ENCODE measurements at places on chromosomes 5 and 9.

DNA sequence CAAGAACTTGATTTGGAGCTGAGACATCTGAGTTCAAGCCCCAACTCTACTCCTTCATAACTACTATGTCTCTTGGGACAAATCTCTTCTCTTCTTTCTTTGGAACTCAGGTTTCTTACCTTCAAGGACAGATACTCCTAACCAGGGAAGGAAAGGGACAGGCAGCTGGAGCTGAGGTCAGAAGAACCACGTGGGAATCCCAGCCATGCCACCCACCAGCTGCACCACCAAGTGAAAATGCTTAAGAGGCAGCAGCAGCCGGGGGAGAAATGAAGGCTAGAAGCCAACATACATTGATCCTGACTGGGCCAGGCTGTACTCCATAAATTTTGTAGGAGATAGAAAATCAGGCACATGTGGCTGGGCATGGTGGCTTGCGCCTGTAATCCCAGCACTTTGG lies 9.6 kb upstream of the OR5C1 start:
- no peak for DNase-seq

- DNase-seq = no peak
Measured at GRCh38 chr9:113998114-113998513, 80.0 kb downstream of the AMBP start.

DNA sequence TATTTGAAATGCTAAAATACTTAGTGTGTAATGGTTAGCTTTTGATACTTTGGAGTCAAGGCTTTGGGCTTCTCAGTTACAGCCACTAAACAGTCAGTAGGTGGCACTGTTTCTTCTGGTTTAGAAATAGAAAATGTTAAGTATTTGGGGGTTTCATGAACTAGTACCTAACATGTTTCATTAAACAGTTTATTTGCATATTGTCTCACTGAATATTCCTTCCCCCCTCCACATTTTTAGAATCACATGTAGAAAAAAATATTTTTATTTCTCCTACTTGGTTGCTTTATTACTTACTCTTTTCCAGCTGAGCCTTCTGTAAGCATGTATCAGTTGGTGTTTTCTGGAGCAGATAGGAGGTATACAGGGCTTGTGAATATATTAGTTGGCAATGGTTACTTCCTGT lies 48.0 kb downstream of the IPO11 start:
- no peak for DNase-seq

DNA sequence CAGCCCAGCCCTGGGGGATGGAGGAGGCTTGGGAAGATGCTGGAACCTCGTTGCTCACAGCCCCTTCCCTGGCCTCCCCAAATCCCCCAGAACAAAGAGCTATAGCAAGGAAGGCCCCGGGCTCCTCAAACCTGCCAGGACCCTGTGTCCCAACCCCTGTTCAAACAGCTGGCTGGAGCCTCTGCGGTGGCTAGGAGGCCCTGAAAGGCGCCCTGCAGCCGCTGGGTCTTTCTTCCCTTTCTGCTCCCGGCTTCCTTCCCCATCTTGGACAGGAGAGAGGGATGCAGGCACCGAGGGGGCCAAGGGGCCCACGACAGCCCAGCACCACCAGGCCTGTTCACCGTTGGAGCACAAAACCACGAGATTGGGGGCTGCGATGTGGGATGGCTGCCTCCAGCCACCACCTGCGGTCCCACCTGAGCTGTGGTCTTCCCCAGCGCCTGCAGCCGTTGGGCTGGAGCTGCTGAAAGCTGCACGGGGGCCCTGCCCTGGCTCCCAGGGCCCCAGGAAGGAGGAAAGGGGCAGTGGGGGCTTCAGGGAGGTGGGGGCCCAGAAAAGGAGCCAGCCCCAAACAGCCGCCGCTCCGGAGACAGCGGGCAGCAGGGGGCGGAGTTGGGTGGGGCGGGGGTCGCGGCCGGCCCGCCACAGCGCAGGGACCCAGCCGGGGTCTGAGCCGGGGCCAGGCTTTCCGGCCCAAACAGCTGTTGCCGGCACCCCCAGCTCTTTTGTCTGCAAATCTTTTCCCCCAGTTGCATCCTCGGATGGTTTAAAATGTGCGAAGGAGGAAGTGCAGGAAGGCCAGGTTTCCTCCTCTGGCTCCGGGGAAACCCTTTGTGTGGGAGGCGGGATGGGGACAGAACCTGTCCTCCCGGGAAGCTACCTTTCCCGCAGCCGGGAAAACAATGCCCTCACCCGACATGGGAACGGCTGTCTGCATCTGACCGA lies 16.1 kb downstream of the NOTCH1 start:
- no peak for DNase-seq

DNA sequence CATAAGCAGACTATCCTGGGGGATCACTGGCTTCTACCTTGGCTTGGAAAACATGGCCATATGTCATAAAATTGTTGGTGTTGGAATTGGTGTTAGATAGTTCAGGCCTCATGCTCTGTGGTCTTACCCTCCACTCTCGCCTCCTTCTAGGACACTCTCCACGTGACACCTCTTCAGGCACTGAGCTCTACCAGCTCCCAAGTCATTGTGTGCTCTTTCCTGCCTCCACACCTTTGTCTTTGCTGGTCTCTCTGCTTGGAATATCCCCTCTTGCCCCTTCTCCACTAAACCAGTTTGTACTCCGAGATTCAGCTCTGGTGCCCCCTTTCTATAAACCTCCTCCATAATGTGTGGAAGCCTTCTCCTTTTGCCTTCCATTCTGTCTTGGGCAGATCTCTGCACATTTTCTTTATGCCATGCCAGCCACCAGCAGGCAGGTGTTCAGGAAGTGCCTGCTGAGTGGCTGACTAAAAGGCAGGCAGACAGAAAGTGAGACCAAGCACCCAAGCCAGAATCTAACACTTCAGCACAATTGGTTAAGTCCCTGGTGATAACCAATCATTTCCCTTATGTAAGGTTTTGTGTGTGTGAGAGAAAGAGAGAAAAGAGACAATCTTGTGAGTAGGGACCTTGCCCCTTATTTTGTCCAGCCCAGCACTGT lies 37.7 kb downstream of the SAR1B start:
- no peak for DNase-seq

DNA sequence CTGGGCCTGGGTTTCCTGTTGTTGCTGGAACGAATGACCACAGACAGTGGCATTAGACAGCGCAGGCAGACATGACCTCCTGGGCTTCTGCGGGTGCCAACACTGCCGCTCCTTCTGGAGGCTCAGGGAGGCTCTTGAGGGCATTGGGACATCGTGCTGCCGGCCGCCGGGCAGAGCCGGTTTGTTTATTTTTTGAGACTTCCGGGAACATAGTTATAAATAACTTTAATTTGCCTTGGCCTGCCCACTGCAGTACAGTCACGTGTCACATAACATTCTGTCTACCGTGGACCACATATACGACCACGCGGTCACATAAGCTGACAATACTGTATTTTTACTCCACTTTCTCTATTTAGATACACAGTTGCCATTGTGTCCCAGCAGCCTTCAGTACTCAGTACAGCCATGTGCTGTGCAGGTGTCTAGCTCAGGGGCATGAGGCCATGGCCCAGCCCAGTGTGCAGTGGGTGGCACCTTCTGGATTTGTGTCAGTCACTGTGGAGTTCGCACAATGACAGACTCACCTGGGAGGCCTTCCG lies 8.2 kb upstream of the TOR4A start:
- no peak for DNase-seq

DNA sequence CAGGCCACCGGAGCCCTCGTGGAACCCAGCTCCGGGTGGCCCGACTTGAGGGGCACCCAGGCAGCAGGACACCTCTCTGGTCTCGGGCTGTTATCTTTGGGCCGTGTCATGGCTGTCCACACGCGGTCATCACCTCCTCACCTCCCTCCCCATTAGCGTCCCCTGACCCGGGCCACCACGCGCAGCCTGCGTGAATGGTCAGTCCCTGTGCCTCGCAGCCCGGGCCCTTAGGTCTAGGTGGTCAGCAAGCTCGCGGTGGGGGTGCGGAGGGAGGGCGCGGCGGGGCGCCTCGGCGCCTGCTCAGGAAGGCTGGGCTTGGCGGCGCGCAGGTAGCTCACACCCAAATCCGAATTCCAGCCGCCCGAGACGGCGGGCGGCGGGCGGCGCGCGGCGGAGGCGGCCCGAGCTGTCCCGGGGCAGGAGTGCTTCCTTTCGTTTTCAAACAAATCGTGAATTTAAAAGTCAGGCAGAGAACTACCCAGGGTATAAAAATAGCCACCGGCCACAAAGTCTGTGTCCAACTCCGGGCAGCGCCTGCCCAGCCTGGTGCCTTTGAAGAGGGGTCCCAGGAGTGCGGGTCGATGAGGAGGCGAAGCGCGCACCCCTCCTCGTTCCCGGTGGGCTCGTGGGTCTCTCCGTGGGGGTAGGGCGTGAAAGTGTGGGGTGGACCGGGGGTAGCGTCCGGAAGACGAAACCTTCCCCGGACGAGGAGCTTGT lies 1.0 kb upstream of the RXRA start:
- no peak for DNase-seq

- DNase-seq = no peak
Measured at GRCh38 chr5:135596157-135596763, 17.5 kb upstream of the CXCL14 start.

GRCh38 chr5:142529626-142530278 lies 156.1 kb downstream of the FGF1 start:
- no peak for DNase-seq

DNA sequence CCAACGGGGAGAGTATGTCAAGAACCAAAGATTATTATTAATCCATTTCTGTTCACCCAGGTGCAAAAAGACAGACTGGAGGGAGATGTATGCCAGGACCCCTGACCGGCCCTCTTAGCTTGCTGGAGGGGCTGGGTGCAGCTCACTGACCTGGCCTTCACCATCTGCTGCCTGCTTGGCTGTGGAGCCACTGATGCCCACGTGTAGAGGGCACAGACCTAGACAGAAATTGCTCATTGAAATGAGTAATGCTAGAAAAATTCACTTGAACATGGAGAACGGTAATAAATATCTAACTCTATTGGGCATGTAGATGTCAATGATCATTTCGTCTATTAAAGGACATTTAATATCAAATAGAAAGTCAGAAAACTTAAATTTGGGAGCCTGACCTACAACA lies 58.8 kb upstream of the ERCC6L2 start:
- DNase-seq = no peak

GRCh38 chr5:58886315-58887207 lies 303.7 kb downstream of the RAB3C start:
- peak; percentile 75 for DNase-seq

- DNase-seq = no peak
Measured at GRCh38 chr9:133387680-133388079, 11.5 kb downstream of the STKLD1 start.

- no peak for DNase-seq
Measured at GRCh38 chr5:56064984-56065383, 70.2 kb upstream of the IL6ST start.

- DNase-seq = no peak
Measured at GRCh38 chr5:142800776-142801494, 30.8 kb downstream of the ARHGAP26 start.

DNA sequence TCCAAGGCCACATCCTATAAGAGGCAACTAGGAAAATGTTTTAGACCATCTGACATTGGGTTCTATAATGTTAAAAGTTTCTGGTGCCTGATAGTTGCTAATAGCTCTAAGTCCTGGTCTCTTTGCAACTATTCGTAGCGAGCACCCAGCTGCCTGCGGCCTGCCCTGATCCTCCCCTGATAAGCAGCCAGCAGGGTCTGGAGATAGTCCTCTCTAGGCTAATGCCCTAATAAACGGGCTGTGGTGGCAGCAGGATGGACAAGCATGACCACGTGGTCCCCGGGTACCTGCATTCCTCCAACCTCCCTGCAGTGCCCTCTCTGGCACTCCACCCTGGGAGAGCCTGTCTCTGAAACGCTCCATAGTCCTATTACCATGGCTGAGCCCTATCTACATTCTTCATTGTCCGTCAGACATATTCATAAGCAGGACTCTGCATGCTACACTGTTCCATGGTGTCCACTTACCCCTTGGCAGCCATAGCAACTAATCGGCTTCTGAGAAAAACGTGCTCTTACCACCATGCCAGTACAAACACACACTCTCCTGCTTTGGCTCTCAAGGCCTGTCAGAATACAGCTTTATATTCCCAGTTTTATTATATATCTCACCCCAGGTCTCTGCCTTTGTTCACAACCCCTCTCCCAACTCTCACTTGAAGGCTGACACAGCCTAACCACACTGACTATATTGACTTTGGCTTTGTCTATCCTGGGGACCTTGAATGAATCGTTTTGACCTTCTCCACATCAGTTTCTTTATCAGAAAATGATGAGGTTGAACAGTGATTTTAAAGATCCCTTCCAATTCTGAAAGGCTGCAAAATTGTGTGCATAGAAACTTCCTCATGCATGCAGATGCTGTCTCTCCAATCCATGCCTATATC lies 49.9 kb upstream of the DAPK1 start:
- no peak for DNase-seq

GRCh38 chr9:129586685-129587084 lies 34.2 kb downstream of the C9orf50 start:
- DNase-seq = no peak
